ENCODE measurements at places on chromosomes 4 and X.
A peak's percentile ranks its signal among the peaks of the same experiment; 100 is the strongest.

DNA sequence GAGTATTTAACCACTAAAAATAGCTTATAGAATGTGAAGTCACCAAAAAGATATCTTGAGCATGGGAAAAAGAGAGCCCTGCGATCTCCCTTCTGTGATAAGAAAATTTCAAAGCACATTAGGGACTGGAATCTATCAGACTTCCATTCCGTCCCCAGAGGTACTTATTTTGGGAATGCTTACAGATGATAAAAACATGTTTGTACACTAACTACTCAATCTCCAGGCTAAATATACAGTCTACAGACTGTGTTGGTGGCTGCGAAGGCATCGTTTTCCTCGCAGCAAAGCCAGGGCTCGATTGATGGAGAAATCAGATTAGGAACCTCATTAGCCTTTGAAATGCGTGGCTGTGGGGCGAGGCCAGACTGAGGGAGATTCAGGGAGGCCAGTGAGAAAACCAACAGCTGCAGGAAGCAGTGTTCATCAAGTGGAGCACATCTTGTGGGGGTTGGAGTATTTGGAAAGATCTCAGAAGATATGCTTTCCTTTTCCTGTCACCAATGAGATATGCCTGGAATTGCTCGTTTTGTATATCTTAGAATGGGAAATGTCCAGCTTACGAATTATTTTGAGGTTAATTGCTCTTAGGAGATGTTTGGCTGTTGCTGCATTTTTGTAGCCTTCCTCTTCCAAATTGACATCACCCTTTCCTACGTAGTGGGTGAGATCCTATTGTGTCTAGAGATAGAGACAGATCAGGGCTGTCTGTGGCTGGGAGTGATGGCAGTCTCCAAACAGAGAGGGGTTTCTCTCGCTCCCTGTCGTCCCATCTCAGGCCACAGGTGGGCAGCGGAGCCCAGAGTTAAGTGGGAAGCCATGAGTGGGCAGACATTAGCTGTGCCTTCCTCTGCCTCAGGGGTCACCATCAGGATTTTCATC is 224.9 kb upstream of the FAT1 start:
- no peak for DNase-seq

DNA sequence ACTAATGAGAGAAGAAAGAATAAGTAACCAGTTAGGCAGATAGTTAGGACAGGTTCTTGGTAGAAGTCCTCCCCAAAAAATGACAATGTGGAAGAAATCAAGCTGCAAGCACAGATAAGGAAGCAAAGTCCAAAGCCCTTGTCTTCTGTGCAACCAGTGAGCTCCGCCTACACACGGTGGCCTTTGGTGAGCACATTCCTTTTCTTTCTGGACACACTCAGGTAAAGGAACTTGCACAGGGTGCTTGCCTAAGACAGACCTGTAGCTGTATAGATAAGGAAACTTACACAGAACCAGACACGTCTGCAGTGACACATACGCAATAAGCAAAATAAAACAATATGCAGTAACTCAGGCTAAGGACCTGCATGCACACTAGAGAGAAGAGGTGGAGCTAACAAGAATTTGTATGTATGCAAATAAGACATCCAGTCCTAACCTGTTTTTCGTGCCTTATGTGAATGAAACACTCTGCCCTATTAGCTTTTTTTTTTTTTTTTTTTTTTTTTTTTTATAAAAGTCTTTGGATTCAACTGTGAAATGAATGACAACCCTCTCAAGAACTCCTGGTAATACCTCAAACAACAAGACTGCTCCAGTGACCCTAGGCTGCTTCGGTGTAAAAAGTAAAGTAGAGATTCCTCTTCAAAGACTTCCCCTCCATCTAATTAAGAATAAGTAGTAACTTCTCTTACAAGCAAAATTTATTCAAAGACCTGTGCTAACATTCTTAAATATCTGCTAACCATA is 48.8 kb downstream of the UGT2B10 start:
- no peak for DNase-seq

GRCh38 chr4:8314691-8315255 is 45.2 kb downstream of the HTRA3 start:
- no peak for DNase-seq

DNA sequence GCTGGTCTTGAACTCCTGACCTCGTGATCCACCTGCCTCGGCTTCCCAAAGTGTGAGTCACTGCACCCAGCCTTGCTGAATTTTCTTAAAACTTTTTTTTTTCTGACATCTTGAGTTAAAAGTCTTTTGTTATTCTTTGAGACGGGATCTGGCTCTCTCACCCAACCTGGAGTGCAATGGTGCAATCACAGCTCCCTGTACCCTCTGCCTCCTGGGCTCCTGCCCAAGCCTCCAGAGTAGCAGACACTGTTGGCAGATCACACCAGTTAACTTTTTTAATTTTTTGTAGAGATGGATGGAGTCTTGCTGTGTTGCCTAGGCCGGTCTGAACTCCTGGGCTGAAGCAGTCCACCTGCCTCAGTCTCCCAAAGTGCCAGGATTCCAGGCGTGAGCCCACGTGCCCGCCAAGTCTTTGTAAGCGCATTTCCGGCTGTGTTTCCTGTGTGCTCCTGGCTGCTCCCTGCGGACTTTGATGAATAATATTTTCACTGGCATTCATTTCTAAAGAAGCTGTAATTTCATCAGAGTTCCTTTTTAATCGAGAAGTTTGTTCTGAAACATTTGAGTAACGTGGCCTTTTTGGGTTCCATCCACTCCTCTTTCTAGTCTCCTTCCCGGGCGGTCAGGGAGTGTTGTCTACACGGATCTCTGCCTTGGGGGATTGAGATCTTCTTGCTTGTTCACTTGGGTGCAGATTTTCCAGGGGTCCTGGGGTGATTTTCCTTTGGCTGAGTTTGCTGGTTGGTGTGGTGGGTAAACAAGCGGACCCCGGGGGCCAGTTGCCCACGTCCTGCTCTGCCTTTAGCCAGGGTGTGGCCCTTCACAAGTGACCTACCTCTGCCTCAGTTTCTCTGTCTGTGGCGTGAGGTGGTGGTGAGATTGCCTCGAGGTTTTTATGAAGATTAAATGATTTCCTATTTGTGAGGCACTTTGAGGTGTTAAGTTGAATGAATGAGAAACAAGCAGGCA is 44.4 kb downstream of the PCGF3 start:
- peak; percentile 96 for DNase-seq

- DNase-seq, result no peak
Observed at GRCh38 chr4:186861317-186861716, 137.7 kb upstream of the FAT1 start.

GRCh38 chr4:53195815-53196661 is 169.8 kb downstream of the SCFD2 start:
- no peak for DNase-seq

GRCh38 chr4:39486221-39486804 is 27.5 kb downstream of the LIAS start:
- no peak for DNase-seq

DNA sequence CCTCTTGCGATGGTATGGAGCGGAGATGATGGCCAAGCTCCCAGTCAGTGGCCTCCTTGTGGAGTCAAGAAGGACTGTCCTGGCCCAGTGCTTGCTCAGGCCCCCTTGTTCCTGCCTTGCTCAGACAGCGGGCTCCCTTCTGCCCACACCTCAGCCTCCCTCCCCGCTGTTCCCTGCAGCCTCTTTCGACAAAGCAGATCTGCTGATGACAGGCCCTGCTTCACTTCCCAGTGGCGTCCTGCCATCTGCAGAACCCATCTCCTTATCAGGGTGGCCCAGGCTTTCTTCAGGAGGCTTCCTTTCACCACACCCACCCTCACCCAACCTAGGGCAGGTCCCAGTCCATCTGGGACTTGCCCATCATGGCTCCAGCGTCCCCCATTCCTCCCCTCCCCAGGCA is 80.0 kb downstream of the CLDN34 start:
- no peak for DNase-seq

All from cardiac fibroblast (primary cell).